ENCODE measurements at places on chromosomes 13 and 19. TPM values are rescaled to one million over a fixed set of nuclear protein-coding genes. Genes with fewer than 3 reads are reported as not detected.
A peak's percentile ranks its signal among the peaks of the same experiment; 100 is the strongest.

Gene ACER1
- 0.14 TPM for total RNA-seq

DNA sequence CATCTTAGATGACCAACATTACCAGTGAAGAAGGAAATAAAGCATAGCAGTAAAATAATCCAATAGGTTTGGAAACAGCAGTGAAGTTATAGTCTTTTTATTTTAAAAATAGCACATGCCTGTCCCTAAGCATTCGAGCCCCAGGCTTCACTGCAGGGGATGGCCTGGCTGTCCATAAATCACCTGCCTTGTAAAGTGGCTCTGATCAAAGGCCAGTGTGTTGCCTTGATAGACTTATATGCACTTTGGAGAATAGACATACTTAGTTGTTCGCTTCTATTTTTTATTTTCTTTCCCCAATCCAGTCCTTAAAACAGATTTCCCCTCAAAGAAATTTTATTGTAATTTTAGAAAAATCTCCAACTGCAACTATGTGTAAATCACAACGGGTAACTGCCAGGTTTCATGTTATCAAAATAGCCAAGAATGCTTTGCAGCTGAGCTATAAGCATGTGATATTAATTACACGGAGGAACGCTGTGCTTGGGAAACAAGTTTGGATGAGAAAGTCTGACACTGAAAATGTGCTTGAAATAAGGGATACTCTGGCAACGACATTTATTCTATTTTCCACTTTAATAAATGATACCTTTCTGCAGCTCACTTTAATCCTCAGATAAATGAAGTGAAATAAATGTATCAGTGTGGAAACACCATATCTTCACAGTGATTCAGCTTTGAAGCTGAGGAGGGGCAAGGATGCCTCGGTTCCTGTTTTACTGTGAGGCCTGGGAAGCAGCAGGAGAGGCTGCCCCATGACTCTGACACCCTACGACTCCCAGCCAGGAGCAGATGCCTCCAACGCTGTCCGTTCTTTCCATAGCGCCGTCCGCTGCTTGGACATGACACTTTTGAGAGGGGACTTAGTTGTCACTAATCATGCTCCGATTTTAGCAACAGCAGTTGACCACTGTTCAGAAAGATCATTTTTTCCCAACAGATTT, 5.5 kb upstream of the METTL21C start:
- no peak for DNase-seq

DNA sequence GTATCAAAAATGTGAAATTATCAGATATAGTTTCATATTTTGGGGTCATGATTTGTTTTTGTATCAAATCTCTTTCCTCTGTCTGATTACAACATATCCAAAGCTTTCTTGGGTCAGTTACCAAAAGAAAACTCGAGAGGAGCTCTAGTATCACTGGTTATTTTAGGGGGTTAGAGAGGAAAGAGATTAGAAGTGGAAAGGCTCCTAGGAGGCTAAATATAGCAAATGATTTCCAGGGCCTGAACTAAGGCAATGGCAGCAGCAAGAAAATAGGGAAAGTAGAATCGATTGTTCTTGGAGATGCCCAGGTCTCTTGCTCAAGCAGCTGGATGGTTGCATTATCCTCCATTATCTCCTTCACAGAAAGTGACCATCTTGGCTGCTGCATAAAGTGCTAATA, 72.9 kb downstream of the NHLRC3 start:
- no peak for DNase-seq

GRCh38 chr13:51451467-51452360, 1.1 kb downstream of the INTS6 start:
- DNase-seq, result peak; percentile 67

Gene CD79A
- total RNA-seq, result 0.32 TPM

DNA sequence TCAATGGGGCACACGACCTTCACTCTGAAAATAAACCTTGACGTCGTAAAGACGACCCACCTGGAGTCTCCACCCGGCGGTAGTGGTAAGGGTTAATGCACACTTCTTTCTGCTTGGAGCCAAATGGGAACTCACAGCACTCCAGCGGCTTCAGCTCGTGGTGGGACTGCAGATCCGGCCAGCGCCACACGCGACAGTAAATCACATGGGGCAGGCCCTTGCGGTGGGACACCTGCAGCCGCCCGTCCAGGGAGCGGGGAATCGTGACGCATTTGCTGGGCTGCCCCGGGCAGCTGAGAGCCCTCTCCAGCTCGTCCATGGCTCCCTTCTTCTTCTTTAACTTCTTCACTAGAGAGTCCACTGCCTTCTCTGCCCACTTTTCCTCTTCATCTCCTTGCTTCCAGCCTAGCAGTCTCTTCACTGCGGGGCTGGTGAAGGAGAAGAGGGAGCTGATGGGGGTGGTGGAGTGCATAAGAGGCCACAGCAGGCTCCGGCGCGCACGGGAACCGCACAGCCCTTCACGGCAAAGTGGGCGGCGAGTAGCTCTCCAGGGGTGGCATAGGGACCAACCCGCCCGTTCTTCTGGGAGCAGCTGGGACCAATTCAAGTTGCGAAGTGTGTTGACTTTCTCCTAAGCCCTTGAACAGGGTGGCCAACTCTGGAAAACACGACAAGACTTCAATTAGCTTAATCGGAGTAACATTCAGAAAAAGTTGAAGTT, 40.7 kb downstream of the SMAD9 start:
- DNase-seq, result no peak

DNA sequence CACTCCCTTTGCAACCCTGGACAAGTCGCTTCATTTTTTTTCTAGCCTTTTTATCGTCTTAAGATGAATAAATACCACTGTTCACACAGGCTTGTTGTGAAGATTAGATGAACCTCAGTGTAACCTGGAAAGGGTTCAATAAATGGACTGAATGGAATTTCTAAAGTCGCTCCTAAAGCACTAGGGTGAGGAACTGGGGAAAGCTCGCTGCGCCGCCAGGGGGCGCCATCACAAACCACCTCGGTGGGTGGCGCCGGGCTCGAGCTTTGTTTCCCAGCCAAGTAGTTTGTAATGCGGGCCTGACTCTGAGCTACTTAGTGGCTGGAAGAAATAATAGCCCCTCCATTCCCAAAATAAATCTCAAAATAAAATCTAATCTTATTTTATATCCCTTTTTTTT, 2.2 kb upstream of the CEACAM6 start:
- peak; percentile 45 for DNase-seq

- no peak for DNase-seq
Observed at GRCh38 chr13:43088093-43088511, 64.7 kb downstream of the DNAJC15 start.

Gene PEX11G
- 8.2 TPM for total RNA-seq

DNA sequence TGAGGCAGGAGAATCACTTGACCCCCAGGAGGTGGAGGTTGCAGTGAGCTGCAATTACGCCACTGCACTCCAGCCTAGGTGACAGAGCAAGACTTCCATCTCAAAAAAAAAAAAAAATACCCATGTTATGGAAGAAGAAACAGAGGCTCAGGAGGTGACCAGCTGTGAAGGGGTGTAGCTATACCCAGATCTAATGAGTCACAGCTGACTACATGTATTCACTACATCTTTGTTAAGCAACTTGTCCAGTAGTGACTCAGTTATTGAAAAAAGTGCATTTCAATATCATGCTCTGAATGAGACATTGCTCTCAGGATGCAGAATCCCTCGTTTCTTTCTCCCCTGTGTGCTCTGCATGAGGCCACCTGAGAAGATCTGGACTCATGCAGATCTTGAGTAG, 16.1 kb upstream of the SPART start:
- no peak for DNase-seq

- no peak for DNase-seq
Observed at GRCh38 chr13:110307767-110308655, 927 bp downstream of the COL4A2 start.

GRCh38 chr19:33273881-33274662, 28.3 kb downstream of the CEBPA start:
- DNase-seq, result peak; percentile 75

DNA sequence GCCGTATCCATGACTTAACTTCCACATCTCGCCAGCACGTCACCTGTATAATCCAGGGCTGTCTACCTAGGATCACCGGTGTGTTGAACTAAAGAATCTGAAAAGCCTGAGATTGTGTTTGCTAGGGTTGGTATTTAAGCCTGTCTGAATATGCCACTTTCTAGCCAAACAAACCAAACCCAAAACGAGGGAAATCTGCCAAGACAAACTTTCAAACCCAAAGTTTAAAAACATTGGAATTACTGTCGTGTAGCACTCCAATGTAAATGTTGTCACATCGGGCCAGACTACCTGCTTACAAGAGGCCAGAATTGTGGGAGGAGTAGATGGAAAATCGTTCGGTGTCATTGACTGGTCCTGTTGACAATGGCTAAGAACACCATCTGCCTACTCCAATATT, 747.8 kb downstream of the EFNB2 start:
- DNase-seq, result no peak

DNA sequence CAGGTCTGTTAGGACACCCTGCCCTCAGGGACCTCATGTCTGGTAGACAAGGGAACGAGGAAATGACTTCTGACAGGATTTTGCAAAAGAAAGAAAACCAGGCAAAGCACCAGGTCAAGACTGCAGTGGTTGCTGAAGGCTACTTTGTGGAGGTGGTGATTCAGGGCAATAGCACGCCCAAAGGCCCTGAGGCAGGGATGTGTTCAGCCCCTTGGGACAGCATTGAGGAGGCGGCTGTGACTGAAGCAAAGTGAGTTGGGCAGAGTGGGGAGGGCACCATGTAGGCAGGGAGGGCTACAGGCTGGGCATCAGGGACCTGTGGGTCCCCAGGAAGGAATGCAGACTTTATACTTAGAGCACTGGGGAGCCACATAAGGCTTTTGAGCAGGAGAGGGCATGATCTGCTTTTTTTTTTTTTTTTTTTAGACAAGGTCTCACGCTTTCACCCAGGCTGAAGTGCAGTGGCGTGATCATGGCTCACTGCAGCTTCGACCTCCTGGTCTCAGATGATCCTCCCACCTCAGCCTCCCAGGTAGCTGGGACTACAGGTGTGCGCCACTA, 10.8 kb upstream of the HOMER3 start:
- DNase-seq, result no peak

DNA sequence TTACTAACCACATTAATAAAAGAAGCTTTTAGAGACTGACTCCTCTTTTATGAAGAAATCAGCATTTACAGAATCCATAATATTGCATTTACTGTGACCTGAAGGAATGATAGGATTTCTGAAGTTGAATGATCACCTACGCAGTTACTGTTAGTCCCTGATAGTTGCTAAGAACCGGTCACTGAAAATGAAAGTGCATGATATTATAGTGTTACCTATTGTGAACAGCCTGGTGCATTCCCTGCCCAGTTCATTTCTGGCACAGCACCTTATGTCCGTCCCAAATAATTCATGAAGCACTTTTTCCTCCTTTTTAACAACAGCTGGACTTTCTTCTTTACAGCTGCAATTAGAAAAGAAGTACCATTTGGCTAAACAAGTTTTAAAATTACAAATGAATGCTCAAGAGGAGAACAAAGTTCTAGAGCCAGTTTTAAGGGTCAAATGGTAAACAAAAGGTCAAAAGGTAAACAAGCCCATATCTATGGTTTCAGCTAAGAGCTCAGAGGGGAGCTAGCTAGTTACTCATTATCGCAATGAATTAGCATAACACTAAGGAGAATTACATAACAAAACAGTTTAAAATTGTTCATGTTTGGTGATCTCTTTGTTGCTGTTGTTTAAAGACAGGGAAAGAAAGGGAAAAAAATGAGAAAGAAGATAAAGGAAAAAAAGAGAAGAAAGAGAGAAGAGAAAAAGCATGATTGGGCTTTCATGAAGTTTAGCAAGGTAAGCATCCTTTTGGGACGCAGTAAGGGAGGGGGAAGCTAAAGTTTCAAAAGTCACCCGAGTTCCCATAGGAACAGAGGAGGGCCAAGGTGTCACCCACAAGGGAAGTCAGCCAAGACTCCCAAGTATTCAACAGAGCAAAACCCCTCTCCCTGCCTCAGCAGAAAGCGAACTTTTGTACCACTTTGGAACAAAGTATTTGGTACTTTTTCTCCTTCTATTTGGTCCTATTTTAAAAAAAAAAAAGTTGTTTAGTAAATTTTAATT, 50.2 kb downstream of the FLT3 start:
- DNase-seq, result no peak

Gene TLE6
- 0.63 TPM for total RNA-seq

Gene OR4F17
- total RNA-seq, result not detected

- DNase-seq, result no peak
Observed at GRCh38 chr13:41411522-41411921, 45.8 kb upstream of the RGCC start.

Gene PDE4C
- total RNA-seq, result 2.1 TPM

GRCh38 chr13:93903909-93904308, 575.6 kb downstream of the DCT start:
- no peak for DNase-seq

Gene ZNF154
- total RNA-seq, result 11.7 TPM

GRCh38 chr19:4591320-4591719, 31.8 kb upstream of the SEMA6B start:
- no peak for DNase-seq

DNA sequence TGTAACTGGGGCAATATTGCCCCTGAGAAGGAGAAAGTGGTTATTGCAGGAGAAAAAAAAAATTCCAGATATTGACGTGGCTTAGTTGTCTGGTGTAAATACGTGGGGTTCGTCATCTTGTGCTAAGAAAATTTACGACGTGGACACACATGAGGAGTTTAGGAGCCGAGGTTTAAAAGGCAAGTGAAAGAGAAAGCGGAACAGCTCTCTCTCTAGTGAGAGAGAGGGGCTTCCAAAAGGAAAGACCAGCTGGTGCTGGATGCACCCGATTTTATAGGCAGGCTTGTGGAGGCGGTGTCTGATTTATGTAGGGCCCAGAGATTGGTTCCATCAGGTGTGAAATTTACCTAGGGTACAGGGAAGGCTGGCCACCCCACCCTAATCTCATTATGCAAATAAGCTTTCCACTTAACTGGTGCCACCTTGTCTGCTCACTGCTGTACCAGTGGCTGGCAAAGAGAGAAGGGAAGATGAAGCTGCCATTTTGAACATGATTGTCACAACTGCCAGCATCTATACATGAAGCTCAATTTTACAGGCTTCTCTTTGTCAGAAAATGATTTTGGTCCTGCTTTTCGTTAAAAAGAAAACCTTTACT, 845.1 kb downstream of the DACH1 start:
- DNase-seq, result no peak

DNA sequence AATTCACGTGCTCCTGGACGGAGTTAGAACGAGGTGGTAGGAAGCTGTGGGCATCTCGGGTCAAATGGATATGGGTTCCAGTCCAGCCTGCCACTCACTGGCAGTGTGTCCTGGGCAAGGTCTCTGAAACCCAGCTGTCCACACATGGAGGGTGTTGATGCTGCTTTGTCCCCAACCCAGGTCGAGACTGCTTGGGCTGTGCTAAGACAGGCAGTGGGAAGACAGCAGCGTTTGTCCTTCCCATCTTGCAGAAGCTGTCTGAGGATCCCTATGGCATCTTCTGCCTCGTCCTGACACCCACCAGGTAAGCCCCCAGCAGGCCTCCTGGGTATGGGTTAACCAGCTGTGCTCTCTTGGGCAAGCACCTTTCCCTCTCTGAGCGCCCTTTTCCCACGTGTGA, 885 bp downstream of the DDX49 start:
- no peak for DNase-seq

GRCh38 chr19:50877338-50877737, 4.1 kb downstream of the KLK2 start:
- DNase-seq, result no peak

Gene IZUMO2
- total RNA-seq, result not detected

- no peak for DNase-seq
Observed at GRCh38 chr13:46934749-46935148, 37.9 kb upstream of the HTR2A start.

Measured in mucosa of gallbladder (tissue), 1 donor.